Breast epithelium (tissue), 4 donors: ENCODE measurements at places on chromosomes 4 and X. TPM values are rescaled to one million over a fixed set of nuclear protein-coding genes. Genes with fewer than 3 reads are reported as not detected.

Gene CFI
- 56.5 TPM for total RNA-seq

Gene ASB11
- not detected for total RNA-seq

Gene BEND2
- not detected for total RNA-seq

Gene HTR2C
- not detected for total RNA-seq

Gene GAGE2A
- total RNA-seq: not detected

Gene FGFRL1
- 19.8 TPM for total RNA-seq

Gene IL9R
- 0.33 TPM for total RNA-seq

Gene HSFX4
- not detected for total RNA-seq

Gene FABP2
- total RNA-seq: not detected
